ENCODE measurements at places on chromosomes 7 and 10.

DNA sequence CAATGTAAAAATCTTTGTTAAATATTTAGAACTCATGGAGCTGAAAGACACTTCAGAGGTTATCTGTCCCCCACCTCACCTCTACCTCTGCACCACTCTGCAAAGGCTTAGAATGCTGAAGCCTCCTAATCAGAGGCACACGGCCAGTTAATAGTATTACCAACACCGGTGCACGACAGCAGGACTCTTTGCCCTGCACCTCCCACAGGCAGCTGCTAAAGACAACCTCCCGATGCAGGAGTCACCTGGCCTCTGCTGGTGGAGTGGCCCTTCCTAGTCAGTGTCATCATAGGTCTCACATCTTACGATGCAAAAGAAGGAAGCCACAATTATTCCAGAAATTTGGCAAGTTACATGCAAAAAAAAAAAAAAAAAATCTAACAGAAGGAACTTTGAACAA is 66.6 kb upstream of the MGMT start:
- no peak for DNase-seq

DNA sequence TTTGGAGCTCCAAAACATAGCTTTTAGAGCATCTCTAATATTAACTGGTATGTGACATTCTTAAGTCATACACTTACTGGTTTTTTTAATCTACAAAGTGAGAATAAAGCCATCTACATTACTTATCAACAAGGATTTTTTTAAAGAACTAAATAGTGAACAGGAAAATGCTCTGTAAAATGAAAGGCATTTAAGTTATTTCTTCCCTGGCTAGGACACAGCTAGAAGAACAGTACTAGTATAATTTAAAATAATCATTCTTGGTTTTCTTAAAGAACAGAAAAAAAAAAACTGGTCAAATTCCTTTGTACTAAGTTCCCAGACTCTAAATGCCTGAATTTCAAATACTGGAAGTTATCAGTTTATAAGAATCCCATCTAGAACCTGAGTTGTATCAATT is 139.5 kb downstream of the SRPK2 start:
- no peak for DNase-seq

DNA sequence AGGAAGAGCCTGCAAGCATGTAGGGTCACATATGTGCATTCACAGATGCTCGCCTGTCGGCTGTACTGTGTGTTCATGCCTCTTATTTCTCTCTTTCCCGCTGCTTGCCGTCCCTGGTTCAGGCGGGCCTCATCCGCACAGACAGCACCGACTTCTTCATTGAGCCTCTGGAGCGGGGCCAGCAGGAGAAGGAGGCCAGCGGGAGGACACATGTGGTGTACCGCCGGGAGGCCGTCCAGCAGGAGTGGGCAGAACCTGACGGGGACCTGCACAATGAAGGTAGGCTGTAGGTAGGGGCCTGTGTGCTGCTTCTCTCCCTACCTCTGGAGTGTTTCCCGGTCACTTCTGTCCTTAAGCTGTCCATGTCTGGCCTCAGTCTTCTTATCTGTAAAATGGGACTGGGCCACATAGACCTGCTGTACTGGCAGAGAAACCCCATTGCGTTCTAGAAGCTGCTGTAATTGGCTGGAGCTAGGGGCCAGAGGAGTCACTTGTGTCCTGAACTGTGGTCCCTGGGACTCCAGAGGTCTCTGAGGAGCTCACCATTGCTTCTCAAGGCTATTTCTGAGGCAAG is 30.0 kb downstream of the ADAMTS14 start:
- no peak for DNase-seq

- peak; percentile 13 for DNase-seq
These were observed 25.6 kb downstream of the RNF216 start for GRCh38 chr7:5755704-5756504.

GRCh38 chr7:74289018-74289658 is at the start of gene CLIP2:
Gene CLIP2 (plus strand): TSS chr7:74289407. CDS start chr7:74317547, 28,140 bp downstream.
- peak; percentile 88 for DNase-seq

GRCh38 chr7:111092406-111093236 is 1.7 kb downstream of the LRRN3 start:
- DNase-seq = peak; percentile 28

GRCh38 chr7:150927157-150927955 is 50.8 kb downstream of the KCNH2 start:
- no peak for DNase-seq

DNA sequence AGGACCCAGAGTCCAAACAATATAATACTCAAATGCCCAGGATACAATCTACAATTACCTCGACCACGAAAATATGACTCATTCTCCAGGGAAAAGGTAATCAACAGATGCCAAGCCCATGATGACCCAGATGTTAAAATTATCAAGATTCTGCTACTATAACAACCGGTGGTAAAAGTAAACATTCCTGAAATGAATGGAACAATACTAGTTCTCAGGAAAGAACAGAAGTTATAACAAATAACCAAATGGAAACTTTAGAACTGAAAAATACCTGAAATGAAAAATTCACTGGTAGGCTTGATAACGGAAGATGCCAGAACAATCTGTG is 34.1 kb upstream of the GUSB start:
- peak; percentile 24 for DNase-seq

DNA sequence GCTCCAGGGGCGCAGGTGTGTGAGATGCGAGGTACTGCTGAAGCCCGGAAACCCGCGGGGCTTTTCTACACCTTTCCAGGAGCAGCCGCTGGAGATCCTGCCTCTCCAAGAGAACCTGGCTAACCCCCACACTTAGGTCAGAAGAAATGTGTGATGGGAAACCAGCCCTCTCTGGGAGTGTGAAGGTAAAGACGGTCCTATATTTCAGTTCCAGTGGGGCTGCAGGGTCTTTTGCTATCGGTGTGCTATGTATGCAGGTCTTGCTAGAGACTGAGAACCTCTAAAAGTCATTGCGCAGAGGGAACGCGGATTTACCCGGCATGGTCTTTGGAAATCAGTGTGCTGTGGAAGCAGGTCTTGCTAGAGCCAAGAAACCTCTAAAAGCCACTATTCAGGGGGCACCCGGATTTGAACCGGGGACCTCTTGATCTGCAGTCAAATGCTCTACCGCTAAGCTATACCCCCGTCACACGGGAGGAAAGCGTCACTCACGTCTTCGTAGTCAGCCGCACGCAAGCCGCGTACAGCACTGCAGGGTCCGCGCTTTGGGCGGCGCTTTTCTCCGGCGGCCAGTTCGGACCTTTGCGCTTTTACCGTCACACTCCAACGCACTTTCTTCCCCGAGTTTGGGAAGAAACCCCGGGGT is 46.0 kb downstream of the ZNF777 start:
- no peak for DNase-seq

Data from SJCRH30 (cell line).